Mammary epithelial cell (primary cell): ENCODE measurements at places on chromosomes 2 and 18. TPM values are rescaled to one million over a fixed set of nuclear protein-coding genes. Genes with fewer than 3 reads are reported as not detected.

Gene PRKAG3
- total RNA-seq = not detected in 2 replicates

Gene ATP6V1B1
- total RNA-seq = 1.3 TPM

Gene PID1
- total RNA-seq = 1.2 TPM

Gene IL36A
- not detected in 2 replicates for total RNA-seq

Gene CCDC148
- total RNA-seq = 1.3 TPM

Gene FSHR
- total RNA-seq = not detected

Gene CLEC4F
- not detected for total RNA-seq

Gene AQP12B
- not detected in 2 replicates for total RNA-seq

- no peak for DNase-seq
These were observed 126.6 kb downstream of the GBX2 start for GRCh38 chr2:236041616-236042015.

DNA sequence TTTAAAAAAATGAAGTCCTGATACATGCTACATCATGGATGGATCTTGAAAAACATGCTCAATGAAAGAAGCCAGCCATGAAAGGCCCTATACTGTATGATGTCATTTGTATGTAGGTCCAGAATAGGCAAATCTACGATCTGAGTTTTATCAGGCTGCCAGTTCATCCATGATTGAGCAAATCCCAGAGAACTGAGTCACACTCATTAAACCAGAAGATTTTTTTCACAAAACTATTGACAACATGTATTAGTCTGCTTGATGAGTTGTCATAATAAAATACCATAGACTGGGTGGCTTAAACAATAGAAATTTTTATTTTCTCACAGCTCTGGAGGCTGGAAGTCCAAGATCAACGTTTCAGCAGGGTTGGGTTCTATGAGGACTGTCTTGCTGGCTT is 130.7 kb downstream of the MREG start:
- peak; percentile 81 for DNase-seq

DNA sequence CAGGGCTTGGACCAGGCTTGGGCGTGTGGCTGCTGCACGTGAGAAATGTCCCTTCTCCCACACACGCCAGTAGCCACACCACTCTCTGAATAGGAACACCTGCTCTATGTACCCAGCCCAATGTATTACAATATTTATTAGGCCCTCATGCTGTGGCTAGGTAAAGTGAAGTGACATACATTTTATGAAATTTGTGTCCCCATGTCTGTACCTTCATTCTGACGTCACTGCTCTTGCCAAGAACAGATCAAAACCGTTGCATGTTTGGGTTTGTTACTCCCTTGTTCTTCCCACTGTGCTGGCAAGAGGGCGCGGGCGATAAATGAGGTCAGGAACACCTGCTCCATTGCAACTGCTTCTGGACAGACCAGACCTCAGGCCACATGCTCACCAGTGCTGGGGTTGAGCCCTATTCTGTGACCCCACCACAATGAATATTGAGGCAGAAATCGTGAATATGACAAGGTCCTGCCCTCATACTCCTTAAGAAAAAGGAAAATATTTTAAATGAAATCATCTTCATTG is 436.4 kb upstream of the SALL3 start:
- no peak for DNase-seq

DNA sequence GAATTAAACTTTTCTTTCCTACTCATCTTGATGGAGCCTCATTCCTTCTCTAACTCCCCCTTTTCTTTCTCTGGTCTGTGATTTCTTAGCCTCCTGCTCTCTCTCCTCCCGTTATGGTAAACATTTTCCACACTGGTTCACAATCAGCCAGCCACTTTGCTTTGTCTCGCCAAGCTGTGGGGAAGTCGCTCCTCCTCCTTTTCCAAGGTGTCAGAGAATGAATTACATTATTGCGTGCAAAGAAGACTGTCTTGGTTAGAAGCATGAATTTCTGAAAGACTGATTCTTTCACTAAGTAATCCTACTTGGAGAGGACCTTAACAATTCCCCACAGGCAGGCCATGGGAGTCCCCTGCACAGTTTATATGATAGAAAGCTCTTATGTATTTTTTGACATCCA is 46.1 kb downstream of the RASGRP3 start:
- no peak for DNase-seq

GRCh38 chr18:57223144-57223870 is 76.4 kb downstream of the BOD1L2 start:
- DNase-seq = peak; percentile 56

- no peak for DNase-seq
These were observed 24.5 kb downstream of the TYMS start for GRCh38 chr18:681985-682384.

DNA sequence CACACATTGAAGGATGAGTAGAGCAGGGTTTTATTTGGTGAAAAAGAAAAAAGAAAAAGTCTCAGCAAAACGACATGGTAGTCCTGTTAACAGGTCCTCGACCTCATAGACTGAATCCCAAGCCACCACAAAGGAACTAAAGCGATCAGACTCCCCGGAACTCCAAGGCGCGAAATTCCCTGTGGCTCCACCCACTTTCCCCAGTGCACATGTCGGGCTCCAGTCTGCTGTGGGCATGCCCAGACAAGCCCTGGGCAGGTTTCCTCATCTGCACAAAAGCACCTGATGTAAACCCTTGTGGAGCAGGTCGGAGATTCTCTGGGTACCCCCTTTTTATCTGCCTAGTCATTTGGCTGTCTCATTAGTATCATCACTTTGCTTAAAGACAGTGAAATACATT is 170.7 kb upstream of the FSIP2 start:
- DNase-seq = no peak

DNA sequence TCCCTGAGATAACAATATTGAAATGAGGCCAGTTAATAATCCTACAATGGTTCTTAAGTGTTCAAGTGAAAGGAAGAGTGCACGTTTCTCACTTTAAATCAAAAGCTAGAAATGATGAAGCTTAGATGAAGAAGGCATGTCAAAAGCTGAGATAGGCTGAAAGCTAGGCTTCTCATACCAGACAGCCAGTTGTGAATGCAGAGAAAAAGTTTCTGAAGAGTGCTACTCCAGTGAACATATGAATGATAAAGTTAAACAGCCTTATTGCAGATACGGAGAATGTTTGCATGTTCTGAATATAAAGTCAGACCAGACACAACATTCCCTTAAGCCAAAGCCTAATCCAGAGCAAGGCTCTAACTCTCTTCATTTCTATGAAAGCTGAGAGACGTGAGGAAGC is 51.4 kb downstream of the EML4 start:
- DNase-seq = no peak

DNA sequence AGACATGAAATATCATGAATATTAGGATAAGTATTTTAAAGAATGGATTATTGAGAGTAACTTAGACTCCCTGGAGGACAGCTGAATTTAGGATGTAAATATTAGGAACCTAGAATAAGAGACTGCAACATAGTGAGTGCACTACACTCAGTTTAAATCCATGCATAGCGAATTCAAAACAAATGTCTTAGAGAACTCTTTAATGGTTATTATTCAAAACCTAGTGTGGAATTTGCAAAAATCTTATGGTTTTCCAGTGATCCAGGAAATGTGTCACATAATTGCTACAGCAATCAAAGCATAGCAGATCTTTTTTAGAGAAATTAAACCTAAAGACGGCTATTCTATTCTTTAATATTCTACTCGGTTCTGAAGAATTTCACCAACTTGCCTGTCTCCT is 239.0 kb downstream of the TMX3 start:
- DNase-seq = no peak

GRCh38 chr2:50551868-50552267 is 480.1 kb downstream of the NRXN1 start:
- DNase-seq = no peak

GRCh38 chr2:130378898-130379214 is 23.0 kb downstream of the PTPN18 start:
- DNase-seq = no peak

DNA sequence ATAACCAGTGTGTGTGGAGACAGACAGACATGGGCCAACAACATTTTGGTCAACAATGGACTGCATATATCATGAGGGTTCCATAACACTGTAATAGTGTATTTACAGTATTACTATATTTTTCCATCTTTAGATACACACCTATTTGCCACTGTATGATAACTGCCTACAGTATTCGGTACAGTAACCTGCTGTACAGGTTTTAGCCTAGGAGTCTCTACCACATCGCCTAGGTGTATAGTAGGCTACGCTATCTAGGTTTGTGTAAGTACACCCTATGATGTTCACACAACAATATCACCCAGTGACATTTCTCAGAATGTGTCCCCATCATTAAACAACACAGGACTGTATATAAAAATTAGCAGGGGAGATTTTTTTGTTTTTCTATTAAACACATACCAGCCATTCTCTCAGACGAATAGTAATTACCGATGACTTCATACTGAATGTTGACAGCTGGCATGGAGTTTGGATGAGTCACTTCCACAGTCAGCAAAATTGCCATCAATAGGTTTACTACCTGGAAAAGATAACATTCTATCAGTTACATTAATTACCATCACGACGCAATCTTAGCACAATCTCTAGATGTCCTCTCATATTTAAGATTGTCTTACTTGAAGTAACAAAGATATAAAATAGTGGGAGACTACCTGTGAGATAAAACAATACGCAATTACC is 10.8 kb downstream of the LAPTM4A start:
- peak; percentile 58 for DNase-seq

DNA sequence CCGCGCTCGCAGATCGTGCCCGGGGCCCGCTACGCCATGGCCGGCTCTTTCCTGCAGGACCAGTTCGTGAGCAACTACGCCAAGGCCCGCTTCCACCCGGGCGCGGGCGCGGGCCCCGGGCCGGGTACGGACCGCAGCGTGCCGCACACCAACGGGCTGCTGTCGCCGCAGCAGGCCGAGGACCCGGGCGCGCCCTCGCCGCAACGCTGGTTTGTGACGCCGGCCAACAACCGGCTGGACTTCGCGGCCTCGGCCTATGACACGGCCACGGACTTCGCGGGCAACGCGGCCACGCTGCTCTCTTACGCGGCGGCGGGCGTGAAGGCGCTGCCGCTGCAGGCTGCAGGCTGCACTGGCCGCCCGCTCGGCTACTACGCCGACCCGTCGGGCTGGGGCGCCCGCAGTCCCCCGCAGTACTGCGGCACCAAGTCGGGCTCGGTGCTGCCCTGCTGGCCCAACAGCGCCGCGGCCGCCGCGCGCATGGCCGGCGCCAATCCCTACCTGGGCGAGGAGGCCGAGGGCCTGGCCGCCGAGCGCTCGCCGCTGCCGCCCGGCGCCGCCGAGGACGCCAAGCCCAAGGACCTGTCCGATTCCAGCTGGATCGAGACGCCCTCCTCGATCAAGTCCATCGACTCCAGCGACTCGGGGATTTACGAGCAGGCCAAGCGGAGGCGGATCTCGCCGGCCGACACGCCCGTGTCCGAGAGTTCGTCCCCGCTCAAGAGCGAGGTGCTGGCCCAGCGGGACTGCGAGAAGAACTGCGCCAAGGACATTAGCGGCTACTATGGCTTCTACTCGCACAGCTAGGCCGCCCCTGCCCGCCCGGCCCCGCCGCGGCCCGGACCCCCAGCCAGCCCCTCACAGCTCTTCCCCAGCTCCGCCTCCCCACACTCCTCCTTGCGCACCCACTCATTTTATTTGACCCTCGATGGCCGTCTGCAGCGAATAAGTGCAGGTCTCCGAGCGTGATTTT is 7.6 kb downstream of the TBR1 start:
- DNase-seq = no peak

DNA sequence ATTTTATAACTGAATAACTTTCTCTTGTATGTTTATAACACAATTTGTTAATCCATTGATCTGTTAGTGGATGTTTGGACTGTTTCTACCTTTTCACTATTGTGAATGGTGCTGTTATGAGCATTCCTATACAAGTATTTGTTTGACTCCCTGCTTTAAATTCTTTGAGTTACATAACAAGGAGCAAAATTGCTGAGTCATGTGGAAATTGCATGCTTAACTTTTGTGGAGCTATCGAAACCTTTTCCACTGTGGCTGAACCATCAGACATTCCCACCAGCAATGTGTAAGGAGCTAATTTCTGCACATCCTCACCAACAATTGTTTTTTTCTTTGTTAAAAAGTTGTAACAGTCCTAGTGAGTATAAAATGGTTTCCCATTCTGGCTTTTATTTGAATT is 415.5 kb downstream of the CBLN2 start:
- no peak for DNase-seq

GRCh38 chr18:56505971-56506370 is 132.4 kb downstream of the TXNL1 start:
- DNase-seq = no peak

DNA sequence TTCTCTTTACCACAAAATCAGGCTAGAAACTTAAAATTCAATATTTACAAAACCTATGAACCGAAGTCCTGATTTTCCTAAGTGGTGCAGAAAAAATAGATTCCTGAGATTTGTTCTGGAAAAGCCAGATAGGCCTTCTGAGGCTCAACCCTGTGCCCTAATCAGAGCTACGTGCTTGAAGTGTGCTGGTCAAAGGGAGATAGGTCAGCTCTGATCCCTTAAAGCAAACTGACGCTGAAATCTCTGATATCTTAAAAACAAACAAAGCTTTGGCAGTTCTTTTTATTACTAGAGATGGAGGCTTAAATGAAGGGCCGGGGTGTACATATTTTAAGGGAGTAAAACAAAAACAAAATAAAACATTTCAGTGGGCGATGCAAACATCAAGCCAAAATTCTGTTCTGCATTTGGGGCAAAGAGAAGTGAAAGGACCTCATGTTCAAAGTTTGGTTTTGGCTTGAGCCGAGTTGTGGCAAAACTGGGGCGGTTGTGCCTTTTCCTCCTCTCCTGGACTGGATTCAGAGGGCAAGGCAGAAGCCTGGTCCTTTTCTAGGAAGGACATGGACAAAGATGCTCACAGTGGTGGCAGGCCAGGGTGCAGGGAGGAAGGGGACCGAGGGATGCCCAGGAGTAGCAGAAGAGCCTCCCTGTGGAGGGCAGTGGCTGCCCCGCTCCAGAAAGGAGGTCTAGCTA is 295.0 kb downstream of the CDCA7 start:
- DNase-seq = no peak

DNA sequence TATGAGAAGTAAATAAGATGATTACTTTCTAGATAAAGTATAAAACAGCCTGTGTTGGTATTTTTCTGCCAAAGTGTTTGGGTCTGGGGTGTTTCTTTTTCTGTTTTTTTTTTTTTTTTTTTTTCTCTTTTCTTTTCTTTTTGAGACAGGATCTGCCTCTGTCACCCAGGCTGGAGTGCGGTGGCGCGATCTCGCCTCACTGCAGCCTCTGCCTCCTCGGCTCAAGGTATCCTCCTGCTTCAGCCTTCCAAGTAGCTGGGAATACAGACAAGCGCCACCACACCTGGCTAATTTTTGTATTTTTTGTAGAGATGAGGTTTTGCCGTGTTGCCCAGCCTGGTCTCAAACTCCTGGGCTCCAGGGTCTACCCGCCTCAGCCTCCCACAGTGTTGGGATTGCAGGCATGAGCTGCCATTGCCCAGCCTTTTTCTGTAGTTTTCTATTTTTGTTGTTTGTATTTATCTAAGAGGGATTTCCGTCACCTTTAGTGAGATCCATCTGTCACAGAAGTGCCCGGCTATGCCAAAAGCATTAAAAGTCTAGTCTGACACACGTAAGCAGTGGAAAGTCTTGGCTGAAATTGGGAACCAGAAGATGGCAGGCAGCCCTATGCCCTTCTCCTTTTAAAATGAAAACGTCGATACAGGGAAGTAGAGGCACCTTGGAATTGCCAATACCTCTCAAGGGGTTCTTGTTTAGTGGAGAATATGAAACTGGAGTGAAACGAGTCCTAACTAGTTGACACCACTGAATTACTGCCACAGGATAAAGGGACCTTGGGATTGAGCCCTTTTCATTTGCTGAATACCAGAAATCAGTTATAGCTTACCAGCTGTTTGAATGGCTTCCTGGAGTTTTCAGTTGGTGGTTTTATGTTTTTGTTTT is 14.0 kb downstream of the UGP2 start:
- no peak for DNase-seq

GRCh38 chr2:109549016-109549590 is 64.7 kb downstream of the SEPTIN10 start:
- DNase-seq = no peak

- DNase-seq = no peak
These were observed 69.7 kb downstream of the RNF144A start for GRCh38 chr2:6986912-6987361.
